Peyer's patch (tissue), 4 donors: ENCODE measurements at places on chromosomes 7 and 10. TPM values are rescaled to one million over a fixed set of nuclear protein-coding genes. Genes with fewer than 3 reads are reported as not detected.

The PAPOLB gene
- total RNA-seq, result not detected

The TEX47 gene
- total RNA-seq, result not detected

The SPDYE11 gene
- not detected for total RNA-seq

The FAM25C gene
- not detected for total RNA-seq

The EN2 gene
- not detected for total RNA-seq

The NKX1-2 gene
- total RNA-seq, result not detected

The LIPJ gene
- total RNA-seq, result not detected

The GNAI1 gene
- 6.3 TPM for total RNA-seq

The SP8 gene
- 3.6 TPM for total RNA-seq

The IRF5 gene
- 21.9 TPM for total RNA-seq

The SND1 gene
- total RNA-seq, result 92.8 TPM

The H2BK1 gene
- total RNA-seq, result not detected

The ABCB1 gene
- total RNA-seq, result 270 TPM

The CDHR3 gene
- 52.0 TPM for total RNA-seq

DNA sequence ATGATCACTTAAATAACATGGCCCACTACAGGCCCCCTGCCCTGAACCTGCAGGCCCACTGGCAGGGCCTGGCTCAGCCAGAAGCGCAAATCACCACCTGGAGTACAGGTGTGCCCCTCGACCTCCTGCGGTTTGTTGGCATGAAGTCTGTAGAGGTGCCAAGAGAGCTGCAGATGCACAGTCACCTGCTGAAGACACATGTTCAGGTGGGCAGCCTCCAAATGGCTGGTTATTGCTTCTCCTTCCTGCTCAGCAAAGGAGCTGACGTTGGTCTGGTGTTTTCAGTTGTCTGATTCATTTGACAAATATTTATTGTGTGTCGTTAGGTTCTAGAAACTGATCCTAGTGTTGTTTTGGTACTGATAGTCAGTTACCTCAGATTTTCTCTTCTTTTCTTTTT is 29.0 kb downstream of the DHTKD1 start:
- DNase-seq, result no peak

DNA sequence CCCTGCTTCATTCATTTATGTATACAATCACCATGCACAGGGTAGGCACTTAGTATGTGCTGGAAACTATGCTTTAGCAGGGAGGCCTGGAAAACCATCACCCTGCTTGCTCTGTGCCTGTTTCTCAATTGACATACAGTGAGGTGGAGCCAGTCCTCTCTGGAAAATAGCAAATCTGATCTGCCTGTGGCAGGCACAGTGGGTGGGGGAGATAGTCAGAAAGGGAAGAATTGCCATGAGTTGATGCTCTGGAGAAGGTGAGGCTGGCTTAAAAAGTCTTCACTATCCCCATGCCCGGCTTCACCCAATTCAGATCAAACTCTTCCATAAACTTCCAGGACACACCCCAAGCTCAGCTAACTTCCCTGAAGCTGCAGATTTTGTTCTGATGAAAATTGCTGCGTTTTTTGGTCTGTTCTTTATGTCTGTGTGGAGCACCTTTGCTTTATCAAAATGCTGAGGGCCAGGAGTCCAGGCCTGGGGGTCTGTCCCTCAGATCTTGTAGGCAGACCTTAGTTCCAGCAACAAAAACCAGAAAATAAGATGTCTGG is 84.8 kb downstream of the ANK3 start:
- DNase-seq, result no peak

GRCh38 chr10:79247373-79248137 is 99.7 kb upstream of the PPIF start:
- no peak for DNase-seq

- no peak for DNase-seq
Measured at GRCh38 chr7:32453341-32454011, 36.7 kb downstream of the LSM5 start.

DNA sequence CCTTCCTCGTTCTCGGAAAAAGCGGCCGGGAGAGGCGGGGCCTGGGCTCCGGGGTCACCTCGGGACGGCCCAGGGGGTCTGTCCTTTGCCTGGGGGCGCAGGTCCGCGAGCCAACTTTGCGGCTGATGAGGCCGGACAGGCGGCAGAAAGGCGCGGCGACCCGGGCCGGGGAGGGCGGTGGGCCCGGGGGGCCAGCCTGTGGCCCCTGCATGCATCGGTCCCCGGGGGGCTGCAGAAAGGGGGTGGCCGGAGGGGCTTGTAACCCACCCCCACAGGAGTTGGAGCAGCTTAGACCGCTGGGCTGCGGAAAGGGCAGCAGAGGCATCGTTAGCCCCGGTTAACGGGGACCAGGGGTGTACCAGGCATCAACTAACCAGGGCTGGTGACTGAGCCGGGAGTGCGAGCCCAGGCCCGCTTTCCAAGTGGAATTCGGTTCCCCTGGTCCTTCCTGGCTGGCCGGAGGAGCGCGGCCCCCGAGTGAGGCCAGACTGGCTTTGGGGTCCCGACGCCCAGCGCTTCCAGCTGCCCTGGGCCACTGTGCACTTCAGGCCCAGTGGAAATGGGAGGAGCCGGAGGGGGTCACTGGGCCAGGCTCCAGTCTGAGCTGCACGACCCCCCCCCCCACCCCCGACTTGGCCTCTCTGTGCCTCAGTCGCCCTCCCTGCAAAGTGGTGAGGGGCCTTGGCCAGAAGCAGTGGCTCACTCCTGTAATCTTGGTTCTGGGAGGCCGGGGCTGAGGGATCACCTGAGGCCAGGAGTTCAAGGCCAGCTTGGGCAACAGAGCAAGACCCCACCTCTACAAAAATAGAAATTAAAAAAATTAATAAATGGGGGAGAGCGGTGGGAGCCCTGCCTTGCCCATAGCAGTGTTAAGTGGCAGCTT is 919 bp downstream of the SLC29A4 start:
- DNase-seq, result no peak

DNA sequence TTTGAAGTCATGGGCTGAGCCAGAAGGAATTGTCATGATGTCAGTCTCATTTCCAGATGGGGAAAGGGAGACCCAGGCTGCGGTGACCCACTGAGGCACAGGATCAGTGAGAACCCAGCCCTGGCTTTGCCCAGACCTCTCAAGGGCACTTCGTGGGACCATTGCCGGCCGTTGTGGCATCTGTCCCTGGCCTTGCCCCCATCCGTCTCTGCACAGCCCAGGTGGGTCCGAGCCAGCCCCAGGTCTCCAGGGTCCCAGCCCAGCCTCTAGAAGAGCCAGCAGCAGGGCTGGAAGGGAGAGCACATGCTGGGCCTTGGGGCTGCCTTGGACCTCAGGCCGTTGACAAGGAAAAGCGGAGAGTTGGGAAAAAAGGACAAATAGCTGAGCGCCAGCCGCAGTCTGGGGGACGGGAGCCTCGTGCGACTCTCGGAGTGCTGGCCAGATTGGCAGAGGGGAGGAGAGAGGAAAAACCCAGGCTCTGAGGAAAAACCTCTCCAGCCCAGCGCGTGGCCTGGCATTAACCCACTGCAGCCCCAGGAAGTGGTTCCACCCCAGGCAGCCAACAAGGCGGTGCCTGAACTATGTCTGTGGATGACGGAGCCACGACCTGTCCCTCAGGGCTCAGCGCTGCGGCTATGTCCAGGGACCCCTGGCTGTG is 30.2 kb downstream of the GRIFIN start:
- DNase-seq, result no peak

- no peak for DNase-seq
Measured at GRCh38 chr7:51031791-51032515, 249.3 kb upstream of the GRB10 start.

GRCh38 chr7:148172920-148173319 is 417.6 kb upstream of the C7orf33 start:
- DNase-seq, result no peak

GRCh38 chr10:86104156-86104555 is 262.4 kb downstream of the GRID1 start:
- DNase-seq, result no peak

DNA sequence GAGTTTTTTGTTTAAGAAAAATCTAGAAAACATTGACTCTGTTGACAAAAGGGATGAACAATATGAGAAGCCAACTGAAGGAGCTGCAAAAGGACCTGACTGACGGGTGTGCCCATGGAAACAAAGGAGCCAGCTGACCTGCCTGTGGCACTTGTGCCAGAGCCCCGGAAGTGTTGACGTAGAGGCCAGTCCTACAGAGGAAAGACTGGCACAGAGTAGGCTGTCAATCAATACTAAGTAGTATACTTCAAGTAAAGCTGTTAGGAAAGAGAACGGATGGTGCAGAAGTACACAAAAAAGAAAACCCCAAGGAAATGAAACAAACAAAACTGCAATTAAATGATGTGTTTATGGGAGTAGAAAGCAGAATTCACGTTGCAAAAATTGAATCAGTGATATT is 19.0 kb upstream of the ABI1 start:
- DNase-seq, result no peak

GRCh38 chr7:108723381-108723814 is 153.7 kb downstream of the DNAJB9 start:
- DNase-seq, result no peak

DNA sequence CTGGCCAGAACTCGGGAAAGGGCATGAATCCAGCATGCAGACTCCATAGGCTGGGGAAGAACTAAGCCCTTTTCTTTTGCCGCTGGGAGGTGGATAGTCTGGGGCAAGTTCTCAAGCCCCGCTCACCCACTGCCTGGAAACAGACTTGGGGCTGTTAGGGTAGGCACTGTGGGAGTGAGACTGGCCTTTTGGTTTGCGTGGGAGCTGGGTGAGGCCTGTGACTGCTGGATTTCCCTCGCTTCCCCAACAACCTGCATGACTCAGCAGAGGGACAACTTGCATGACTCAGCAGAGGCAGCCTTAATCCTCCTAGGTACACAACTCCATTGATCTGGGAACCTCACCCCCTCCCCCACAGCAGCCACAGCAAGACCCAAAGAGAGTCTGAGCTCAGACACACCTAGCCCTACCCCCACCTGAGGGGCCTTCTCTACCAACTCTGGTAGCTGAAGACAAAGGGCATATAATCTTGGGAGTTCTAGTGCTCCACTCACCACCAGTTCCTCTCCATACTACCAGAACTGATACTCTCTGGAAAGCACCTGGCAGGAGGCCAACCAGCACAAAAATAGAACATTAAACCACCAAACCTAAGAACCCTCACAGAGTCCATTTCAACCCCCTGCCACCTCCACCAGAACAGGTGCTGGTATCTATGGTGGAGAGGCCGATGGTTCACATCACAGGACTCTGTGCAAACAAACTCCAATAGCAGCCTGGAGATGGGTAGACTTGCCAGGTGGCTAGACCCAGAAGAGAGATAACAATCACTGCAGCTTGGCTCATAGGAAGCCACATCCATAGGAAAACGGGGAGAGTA is 81.4 kb upstream of the LAMB4 start:
- no peak for DNase-seq

DNA sequence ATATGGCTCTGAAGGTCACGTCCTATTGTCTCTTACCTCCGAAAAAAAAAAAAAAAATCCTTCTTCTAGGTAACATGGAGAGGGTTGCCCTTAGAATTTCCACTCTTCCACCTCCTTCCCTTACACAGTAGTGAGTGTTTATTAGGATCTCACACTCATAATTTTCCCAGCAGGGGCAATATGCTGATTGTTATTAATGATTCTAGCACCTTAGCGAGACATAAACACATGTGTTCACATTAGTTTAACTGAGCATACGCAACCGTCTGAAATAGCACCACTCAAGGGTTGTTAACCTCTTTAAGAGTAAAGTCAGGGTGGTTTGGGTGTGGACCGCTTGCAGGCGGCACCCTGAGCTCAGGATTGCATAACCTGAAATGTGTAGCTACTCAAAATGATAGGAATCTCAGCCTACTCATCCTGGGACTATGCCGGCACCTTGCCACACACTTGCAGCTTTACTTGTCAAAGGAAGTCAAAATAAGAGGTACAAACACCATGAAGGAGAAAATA is 52.2 kb downstream of the CPEB3 start:
- peak; percentile 57 for DNase-seq

- no peak for DNase-seq
Measured at GRCh38 chr7:16543456-16543855, 16.8 kb downstream of the LRRC72 start.

- no peak for DNase-seq
Measured at GRCh38 chr7:6162331-6162620, 110.1 kb downstream of the CYTH3 start.

DNA sequence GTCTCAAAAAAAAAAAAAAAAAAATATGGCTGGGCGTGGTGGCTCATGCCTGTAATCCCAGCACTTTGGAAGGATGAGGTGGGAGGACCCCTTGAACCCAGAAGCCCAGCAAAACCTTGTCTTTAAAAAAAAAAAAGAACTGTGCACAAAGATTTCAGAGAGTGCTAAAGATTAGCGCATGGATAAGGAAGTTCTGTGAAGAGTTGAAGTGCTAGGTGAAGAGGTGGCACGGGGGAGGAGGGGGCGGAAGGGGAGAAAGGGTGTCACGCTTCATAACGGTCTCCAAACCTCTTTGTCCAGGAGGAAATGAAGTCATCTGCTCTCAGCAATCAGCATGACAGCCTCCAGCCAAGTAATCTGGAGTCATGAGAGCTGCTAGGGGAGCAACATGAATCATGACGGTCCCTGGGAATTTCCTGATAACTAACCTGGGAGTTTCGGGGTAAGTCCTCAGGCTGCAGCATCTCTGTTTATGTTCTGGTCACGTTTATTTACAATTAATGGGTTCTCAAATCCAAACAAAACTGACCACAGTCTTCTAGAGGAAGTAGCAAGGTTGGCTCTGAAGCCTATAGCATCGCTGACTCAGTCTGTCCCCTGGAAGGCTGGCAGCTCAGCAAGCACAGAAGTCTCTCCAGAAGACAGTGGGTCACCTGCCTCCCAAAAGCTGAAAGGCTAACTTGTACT is 1.9 kb upstream of the PLAU start:
- peak; percentile 25 for DNase-seq

DNA sequence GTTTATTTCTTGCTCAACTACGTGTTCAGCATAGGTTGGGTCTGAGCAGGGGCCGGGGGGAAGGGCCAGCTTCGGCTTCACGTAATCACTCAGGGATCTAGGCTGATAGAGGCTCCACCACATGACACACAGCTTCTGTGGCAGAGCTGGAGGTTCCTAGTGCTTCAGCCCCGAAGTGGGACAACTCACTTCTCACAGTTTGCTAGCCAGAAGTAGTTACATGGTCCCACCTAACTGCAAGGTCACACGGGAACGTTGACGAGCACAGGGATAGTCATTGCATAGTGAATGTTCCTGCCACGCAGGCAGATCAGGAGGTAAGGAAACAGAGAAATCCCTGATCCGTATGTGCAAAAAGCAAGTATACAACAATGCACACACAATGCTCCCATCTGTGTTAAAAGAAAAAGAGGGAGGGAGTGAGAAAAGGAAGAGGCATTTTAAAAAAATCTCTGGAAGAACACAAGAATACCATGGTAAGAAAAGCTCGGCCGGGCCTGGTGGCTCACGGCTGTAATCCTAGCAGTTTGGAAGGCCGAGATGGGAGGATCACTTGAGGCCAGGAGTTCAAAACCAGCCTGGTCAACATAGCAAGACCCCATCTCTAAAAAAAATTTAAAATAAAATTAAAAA is 16.9 kb downstream of the SMURF1 start:
- no peak for DNase-seq
